Ascending aorta (tissue), 2 donors: ENCODE measurements at places on chromosomes 16 and 17.

DNA sequence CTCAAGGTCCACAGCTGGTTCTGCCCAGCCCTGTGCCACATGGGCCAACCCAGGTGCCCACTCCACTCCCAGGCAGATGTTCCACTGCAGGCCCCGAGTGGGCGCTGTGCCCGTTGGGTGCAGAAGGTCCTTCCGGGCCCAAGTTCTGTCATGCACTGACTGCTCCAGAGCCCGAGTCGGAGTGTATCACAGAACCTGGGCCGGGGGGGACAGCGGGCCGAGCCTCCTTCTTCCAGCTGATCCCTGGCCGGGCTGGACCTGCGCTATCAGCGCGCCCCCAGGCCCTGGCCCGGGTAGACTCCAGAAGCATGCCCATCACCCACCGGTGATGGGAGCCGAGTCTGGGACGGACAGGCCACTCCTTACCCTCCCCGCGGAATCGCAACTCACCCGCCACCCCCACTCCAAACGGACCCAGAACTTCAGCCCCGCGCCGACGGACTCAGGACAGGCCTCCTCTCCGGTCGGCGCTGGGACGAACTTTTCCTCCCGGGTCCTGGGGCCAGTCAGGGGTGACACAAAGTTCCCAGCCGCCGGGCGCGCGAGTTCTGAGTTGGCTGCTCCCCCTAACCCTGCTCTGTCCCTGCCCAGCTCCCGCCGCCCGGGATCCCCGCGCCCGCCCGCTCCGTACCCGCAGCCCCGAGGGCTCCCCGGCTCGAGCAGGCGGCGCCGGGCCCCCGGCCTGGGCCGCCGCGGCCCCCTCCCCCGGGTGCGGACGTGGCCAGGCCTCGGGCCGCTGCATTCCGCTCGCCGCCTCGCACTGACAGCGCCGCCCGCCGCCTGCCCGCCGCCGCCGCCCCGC lies at the start of gene COPZ2:
Gene COPZ2, minus strand, starts transcription at position 762 of the 802 bp plus-strand sequence. Its CDS starts 20 bp downstream, at position 742.
- DNase-seq, result peak; percentile 88

DNA sequence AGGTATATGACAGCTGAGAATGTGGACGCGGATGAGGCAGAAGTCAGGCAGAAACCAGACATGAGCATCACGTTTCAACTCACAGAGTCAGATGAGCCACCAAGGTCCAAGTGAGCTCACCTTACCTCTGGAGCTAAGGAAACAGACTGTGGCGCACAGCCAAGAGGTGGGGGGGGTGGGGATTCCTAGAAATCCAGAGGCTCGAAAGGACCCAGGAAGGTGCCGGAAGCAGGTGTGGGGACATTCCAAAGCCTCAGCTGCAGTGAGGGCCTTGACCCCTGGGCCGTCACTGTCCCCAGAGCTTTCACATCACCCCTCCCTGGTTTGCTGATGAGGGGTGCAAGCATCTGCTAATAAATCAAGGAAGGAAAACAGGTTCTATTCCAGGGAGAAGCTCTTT lies 29.3 kb upstream of the RCVRN start:
- DNase-seq, result no peak

GRCh38 chr16:534135-534534 lies 6.6 kb downstream of the CAPN15 start:
- DNase-seq, result no peak

DNA sequence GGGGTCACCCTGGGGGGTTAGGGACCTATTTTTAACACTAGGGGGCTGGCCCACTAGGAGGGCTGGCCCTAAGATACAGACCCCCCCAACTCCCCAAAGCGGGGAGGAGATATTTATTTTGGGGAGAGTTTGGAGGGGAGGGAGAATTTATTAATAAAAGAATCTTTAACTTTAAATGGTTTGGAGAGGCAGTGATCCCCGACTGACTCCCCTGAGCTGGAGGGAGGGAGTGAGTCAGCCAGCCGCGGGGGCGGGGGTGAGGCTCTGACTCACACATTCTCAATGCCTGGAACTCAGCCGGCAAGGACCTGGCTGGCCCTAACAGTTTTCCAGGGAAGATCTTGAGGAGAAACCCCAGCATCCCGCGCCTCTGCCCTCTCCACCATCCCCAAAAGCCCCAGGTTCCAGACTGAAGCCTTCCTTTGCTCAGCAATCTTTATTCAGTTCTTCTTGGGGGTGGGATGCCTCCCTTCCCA lies 1.5 kb downstream of the HCFC1R1 start:
- peak; percentile 97 for DNase-seq

- no peak for DNase-seq
These were observed 11.8 kb downstream of the HASPIN start for GRCh38 chr17:3735515-3735914.

- DNase-seq, result no peak
These were observed 120.9 kb downstream of the C16orf78 start for GRCh38 chr16:49494474-49494873.

GRCh38 chr16:75312875-75313274 lies 61.5 kb upstream of the BCAR1 start:
- no peak for DNase-seq

- no peak for DNase-seq
These were observed 155.5 kb downstream of the PMP22 start for GRCh38 chr17:15109608-15110007.

- no peak for DNase-seq
These were observed 13.8 kb downstream of the UNC13D start for GRCh38 chr17:75830164-75831031.

DNA sequence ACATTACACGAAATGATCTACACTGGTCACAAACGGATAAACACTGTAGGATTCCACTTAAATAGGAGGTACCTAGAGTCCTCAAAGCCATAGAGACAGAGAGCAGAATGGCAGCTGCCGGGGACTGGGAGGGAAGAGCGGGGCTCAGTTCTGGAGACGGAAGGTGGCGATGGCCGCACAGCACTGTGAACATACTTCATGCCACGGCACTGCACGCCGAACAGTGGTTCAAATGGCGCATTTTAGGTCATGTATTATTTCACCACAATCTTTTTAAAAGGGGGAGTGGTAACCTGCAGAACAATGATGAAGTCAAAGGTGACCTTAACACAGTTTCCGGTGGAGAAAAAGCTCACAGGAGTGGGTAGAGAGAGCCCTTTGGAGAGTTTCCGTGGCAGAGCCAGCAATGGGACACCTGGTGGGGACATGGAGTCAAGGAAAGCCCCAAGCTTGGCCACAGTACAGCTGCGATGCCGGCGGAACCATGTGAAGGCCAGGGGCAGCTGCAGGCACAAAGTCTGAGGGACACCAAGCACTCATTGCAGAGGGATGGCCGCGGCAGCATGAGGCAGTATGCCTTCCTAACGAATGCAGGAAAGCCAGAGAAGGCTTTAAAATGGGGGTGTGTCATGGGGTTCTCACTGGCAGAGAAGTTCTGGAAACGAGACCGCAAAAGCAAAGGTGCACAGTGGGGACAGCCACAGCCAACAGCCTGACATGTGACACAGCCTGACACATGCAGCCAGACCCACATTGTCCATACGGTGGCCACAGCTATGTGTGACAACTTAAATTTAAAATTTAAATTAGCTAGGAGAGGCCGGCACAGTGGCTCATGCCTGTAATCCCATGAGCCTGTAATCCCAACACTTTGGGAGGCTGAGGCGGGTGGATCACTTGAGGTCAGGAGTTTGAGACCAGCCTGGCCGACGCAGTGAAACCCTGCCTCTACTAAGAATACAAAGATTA lies 7.3 kb downstream of the FLCN start:
- DNase-seq, result no peak

DNA sequence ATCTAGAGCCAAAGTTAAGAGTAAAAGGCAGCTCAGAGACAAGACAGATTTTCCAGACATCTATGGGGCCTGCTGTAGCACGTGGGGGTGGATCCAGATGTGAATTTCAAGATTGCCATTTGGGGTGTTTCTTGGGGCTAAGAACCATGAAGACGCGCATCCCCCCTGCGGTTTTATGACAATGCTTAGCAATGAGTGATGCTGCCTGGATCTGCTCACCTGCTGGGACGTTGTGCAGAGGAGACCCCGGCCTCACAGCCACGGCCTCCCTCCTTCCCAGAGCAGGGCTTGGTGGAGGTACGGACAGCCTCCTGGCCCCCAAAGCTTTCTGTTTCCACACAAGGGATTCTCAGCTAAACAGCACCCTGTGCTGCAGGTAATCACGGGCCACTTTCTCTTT lies 151.5 kb upstream of the DYNLRB2 start:
- no peak for DNase-seq

- DNase-seq, result no peak
These were observed 12.9 kb downstream of the GNGT2 start for GRCh38 chr17:49197346-49197998.

DNA sequence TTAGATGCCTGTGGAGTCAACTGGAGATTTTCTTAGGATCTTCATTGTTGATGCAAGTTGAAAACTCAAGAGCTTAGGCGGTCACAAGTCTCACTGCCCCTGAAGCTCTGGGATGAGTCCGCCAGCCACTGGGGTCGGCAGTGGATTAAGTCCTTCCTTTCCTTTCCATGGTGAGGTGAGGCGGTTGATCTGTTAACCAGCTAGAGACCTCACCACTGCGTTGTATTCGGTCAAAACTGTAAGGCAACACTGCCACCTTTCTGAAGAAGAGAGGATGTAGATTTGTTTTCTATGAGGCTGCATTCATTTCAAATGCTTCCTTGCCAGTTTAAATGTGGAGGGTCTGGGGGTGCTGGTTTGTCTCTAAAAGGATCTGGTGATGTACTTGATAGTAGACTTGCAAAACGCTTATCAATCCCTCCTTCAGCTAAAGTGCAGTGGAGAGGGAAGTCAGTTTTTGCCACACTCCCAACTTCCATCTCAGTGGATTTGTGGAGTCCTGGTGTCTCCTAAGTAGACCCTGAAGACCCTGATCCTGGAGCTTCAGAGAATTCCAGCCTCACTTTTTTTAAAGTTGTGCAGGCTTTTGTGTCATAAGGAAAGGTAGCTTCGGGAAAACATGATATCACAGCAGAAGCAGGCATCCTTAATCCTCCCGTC lies 1.7 kb downstream of the MYOCD start:
- no peak for DNase-seq

GRCh38 chr16:68999114-68999513 lies 106.3 kb upstream of the HAS3 start:
- no peak for DNase-seq

DNA sequence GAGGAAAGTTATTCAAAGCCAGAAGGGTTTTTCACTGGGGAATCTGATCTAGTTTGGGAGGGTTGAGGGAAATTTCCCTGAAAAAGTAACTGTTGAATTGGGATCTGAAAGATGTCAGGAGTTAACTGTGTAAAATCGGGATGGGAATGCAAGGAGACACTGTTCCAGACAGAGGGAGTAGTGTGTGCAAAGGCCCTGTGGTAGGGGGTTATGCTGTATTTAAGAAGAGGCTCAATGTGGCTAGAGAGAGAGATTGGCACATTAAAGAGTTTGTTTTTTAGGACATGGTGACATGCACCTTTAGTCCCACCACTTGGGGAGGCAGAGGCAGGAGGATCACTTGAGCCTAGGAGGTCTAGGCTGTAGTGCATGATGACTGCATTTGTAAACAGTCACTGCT lies 16.9 kb downstream of the CDH3 start:
- DNase-seq, result no peak

- DNase-seq, result no peak
These were observed 1.4 kb downstream of the NT5C start for GRCh38 chr17:75130059-75130631.

DNA sequence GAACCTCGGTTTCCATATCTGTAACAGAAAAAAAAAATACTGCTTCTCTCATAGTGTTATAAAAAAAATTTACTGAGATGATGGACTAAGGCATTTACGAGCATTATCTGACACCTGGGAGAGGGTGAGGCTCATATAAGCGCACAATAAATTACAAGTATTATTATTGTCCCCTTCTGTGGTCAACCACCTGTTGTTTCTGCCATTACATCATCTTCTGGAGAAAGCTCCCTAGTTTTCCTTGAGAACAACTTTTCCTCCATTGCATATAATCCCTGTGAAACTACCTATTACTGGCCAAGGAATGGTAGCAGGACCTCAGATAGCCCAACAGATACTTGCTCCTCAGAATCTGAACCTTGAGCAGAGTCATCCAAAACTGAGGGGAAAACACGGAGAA lies 11.7 kb upstream of the GGA2 start:
- DNase-seq, result no peak

DNA sequence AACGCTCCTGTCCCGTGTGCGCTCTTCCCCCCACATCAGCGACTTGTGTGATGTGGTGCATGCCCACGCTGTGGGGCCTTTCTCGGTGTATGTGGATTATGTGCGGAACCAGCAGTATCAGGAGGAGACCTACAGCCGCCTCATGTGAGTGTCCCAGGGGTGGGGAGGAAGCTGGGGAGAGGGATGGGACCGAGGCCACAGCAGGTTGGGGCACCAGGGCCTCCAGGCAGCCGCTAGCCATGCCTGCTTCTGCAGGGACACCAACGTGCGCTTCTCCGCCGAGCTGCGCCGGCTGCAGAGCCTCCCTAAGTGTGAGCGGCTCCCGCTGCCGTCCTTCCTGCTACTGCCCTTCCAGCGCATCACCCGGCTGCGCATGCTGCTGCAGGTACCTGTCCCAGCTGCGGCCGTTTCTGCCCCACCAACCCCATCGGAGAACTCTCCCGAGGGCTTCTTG lies 5.8 kb downstream of the ARHGEF15 start:
- no peak for DNase-seq

GRCh38 chr17:76556765-76557367 lies 17.0 kb downstream of the PRCD start:
- no peak for DNase-seq

DNA sequence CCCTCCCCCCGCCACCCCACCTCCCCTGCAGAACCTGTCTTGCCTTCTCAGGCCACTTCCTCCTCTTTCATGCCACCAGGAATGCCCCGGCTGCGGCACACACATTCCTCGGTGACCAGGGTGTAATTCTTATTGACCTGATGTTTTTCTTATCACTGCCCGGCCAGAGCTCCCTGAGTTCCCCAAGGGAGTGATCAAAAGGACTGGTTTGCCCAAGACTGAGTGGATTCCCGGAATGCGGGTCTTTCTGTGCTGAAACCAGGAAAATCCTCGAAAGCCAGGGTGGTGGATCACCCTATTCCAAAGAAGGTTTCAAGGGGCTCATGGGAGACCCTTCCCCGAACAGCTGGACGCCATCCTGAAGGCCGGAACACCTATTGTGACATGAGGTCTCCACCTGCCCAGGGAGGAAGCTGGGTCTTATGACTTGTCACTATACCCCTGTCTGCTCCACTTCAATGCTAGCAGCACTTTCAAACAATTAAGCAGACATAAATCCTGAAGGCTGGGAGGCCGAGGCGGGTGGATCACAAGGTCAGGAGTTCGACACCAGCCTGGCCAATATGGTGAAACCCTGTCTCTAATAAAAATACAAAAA lies 53.0 kb upstream of the RPL38 start:
- DNase-seq, result no peak

GRCh38 chr16:19524616-19525384 lies 1.1 kb downstream of the CCP110 start:
- DNase-seq, result no peak

DNA sequence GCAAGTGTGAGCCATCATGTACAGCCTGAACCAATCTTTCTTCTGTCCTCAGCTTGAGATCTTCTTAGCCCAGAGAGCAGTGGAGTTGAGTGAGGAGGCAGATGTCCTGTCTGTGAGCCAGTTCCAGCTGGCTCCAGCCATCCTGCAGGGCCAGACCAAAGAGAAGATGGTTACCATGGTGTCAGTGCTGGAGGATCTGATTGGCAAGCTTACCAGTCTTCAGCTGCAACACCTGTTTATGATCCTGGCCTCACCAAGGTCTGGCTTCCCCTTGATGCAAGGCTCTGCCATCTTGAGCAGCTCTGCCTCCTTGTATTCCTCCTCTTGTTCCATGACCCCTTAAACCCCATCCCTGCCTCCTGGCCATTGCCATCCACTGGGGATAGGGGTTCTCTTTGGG lies 9.6 kb downstream of the CDK5RAP3 start:
- DNase-seq, result no peak
